ENCODE measurements at places on chromosomes 16 and 17.
A peak's percentile ranks its signal among the peaks of the same experiment; 100 is the strongest.

DNA sequence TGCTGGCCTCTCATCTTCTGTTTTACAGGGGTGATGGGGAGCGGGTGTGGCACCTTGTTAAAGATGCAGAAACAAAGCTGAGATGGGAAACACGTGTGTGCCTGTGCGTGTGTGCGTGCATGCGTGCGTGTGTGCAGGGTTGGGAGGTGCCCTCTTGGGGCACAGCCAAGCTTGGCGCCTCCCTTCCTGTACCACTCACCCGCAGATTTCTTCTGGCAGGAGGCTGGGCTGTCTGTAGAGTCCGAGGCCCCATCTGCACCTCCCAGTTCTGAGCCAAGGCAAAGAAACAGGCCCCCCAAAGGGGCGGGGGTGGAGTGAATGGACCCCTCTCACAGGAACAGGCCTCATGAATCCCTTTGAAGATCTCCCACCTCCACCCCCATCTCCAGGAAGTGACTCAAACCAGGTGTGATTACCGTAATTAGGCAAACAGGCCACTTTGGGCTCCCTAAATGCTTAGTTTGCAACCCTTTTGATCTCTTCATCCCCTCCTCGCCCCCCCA lies 20.9 kb downstream of the TNS4 start:
- peak; percentile 78 for DNase-seq

DNA sequence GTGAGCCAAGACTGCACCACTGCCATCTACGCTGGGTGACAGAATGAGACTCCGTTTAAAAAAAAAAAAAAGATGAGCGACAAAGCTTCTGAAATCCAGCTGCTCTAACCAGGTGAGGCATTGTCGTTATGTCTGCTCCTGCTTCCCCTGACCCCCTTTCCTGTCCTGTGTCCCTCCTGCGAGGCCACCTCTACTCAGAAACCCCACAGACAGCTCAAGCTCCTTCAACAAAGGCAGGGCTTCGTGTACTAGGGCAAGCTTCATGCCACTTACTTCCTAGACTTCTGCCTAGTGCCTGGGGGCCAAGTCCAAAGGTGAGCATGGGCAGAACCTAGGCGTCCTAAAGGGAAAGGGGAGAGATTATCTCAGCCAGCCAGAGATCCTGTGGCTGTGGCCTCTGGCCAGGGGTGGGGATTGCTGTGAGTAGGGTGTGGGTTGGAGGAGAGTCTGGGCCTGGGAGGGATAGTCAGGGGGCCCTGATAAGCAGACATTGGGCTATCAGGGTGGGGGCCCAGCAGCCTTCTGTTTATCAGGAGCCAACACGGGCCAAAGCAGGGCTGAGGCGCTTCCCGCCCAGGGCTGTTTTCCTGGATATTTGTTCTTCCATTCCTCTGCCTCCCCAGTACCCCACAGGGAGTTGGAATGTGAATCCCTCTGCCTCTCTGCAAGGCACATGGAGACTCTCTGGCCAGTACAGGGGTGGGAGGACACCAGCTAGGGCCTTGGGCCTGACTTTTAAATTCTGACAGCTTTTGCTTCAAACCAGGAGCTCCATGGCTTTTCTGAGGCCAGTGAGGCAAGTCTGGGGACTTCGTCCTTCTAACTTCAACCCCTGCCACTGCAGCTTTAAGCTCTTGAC lies 10.4 kb downstream of the ERAL1 start:
- no peak for DNase-seq

DNA sequence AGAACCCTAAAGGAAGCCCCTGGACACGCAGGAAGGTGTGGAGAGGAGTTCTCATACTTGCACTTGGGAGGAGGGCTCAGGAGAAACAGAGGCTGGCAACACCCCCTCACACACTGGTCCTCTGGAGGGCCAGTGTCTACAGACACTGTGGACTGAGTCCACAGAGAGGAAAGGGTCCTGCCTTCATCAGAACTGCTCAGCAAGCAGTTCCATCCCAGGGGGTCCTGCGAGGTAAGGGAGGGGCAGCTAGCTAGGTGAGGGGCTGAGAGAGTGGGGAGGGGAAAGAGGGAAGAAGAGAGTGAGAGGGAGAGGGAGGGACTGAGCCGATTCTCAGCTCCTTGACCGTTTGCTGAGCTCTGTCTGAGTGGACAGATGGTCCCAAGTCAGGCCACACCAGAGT lies 17.7 kb upstream of the MEOX1 start:
- DNase-seq: no peak

- DNase-seq: no peak
These were observed 39.4 kb downstream of the TUBD1 start for GRCh38 chr17:59853168-59853918.

- DNase-seq: no peak
These were observed 6.9 kb downstream of the KDM6B start for GRCh38 chr17:7840875-7841274.

- no peak for DNase-seq
These were observed 2.5 kb downstream of the VAT1L start for GRCh38 chr16:77790912-77791311.

- no peak for DNase-seq
These were observed 7.3 kb upstream of the WDR45B start for GRCh38 chr17:82655523-82655922.

- DNase-seq: no peak
These were observed 19.9 kb downstream of the CEP295NL start for GRCh38 chr17:78883089-78883532.

DNA sequence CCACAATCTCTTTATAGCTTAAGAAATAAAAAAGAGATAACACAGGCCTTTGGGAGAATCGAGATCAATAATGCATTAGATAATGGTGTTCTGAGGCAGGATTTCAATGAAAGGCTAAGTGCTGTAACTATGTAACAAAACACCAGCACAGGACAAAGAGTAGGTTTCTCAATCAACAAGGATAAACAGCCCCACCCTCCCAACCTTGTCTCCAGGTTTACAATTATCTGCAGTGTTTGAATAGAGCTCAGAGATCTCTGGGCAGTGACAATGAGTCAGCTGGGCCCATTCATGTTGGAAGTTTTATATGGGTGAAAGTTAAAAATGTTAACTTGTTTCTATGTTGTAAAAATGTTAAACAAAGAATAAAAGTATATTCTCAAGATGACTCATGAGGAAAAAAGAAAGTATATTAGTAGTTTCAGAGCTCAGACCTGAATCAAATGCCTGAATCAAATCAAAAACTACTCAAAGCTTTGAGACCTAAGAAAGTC lies 17.0 kb upstream of the KRT20 start:
- DNase-seq: no peak

GRCh38 chr16:89910717-89911354 lies 7.8 kb upstream of the MC1R start:
- DNase-seq: no peak

DNA sequence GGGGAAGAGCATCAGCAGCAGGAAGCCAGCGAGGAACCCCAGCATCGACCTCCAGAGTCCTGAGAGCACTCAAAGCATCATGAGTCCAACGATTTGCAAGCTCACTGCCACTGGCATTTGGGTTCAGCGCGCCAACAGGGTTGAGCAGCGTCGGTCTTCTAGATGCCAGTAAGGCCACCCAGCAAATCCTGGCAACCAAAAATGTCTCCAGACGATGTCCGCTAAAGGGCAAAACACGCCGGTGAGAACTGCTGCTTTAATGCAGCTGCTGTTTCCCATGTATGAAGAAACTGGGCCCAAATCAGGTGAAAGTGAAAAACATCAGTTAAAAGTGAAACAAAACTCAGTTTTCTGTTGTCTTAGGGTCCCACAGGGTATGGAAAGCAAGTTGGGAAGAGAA lies 70.2 kb downstream of the ANKRD11 start:
- DNase-seq: no peak

DNA sequence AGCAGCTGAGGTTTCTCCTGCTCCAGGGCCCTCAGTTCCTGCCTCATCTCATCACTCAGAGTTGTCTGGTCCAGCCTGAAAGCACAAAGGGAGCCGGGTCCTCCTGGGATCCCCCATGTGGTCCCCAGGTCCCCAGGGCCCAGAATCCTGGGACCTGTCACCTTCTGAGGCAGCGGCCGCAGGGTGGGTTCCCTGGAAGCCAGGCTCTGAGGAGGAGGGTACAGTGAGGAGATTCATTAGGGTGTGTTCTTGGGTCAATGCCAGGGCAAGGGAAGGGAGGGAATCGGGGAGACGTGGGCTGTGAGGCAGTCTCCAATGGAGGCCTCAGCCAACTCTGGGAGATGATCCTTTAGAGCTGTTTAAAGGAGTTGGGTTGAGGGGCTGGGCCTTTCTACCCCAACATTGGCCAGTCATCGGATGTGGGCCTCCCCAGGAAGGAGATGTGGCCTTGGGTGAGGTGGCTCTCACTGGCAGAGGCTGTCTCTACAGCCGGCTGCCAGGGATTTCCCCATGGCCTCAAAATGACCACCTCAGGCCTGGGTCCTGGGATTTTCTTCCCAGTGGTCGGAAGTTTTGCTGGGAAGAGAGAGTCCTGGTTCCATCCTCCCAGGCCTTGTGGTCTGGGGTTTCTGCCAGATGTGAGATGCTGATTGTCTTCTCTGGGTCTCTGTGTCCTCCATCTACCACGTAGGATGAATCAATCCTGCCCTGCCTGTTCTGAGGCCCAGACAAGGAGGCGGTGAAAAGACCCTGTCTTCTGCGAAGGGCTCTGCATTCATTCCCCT lies 47.3 kb downstream of the NLRP1 start:
- no peak for DNase-seq

GRCh38 chr16:70788668-70789594 lies 12.0 kb downstream of the VAC14 start:
- DNase-seq: no peak

- no peak for DNase-seq
These were observed 42.5 kb downstream of the ARHGAP17 start for GRCh38 chr16:24972608-24973220.

GRCh38 chr17:82400206-82400605 lies 17.9 kb upstream of the HEXD start:
- no peak for DNase-seq

DNA sequence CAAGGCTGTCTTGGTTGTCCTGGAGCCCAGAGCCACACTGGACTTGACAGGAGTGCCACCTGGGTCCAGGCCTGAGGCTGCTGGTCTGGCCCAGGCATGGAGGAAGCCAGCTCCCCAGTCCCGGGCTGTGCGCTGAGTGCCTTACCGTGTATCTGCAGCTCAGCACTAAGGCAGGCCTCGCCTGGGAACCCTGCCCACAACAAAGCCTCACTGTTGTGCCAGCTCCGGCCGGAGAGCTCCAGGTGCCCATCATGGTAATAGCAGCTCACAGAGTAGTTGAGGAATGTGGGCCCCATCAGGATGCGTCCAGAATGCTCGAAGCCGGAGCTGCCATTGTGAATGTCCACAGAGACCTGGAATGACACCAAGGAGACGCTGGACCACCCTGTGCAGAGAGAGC lies 72.2 kb downstream of the RMI2 start:
- DNase-seq: no peak

DNA sequence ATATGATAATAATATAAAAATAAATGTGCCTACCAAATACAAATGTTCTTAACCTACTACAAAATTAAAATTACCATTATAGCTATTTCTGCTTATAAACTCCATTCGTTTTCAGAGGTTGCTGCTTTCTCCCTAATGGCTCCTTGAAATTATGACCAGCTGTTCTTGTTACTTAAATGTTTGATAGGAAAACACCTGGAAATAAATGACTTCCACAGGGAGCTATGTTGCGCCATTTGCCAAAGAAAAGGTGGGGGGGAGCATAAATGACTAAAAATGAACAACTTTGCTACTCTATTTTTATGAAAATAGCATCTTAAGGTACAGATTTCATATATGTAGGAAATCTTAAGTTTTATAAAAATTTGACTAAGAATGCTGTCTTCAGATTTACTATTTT lies 157.5 kb upstream of the MON1B start:
- no peak for DNase-seq

- DNase-seq: no peak
These were observed 4.3 kb downstream of the TMEM11 start for GRCh38 chr17:21209511-21210175.

DNA sequence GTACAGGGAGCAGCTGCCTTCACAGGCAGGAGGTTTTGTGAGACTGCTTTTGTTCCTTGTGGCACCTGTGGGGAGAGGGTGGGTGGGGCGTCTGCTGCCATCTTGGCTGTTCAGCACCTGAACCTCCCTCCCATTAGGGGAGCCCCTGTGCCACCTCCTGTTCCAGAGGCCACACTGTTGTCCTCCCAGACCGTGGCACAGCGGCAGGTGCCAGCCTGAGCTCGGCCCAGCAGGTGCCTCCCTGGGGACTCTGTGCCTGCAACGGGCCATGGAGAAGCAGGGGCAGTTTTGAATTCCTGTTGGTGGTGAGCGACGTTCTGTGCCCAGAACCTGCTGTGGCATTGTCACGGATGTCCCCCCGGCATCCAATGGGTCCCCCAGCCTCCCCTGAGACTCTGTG lies 9.9 kb downstream of the LGALS3BP start:
- no peak for DNase-seq

DNA sequence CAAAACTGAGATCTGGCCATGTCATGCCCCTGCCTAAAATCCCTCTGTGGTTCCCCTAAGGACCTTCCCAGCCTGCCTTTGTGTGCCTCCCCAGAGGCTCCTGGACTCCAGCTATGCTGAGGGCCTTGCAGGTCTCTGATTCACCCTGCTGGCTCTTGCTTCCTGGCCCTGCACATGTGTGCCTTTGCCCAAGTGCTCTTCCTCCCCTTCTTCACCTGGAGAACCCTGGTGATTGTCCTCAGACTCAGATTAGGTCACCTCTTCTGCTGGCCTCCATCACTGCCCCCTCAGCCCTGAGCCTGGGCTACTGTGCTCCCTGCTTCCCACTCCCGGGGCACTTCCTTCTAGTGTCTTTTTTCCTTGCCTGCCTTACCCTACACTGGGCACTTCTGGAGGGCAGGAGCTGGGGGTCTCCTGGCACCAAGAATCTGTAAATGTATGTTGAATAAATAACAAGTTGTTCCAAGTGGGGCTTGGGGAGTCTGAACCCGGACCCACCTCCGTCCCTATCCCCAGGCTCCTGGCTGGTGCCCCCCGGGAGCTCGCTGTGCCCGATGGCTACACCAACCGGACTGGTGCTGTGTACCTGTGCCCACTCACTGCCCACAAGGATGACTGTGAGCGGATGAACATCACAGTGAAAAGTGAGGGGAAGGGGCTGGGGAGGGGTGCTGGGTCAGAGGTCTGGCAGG lies 7.8 kb downstream of the ITGA3 start:
- no peak for DNase-seq

DNA sequence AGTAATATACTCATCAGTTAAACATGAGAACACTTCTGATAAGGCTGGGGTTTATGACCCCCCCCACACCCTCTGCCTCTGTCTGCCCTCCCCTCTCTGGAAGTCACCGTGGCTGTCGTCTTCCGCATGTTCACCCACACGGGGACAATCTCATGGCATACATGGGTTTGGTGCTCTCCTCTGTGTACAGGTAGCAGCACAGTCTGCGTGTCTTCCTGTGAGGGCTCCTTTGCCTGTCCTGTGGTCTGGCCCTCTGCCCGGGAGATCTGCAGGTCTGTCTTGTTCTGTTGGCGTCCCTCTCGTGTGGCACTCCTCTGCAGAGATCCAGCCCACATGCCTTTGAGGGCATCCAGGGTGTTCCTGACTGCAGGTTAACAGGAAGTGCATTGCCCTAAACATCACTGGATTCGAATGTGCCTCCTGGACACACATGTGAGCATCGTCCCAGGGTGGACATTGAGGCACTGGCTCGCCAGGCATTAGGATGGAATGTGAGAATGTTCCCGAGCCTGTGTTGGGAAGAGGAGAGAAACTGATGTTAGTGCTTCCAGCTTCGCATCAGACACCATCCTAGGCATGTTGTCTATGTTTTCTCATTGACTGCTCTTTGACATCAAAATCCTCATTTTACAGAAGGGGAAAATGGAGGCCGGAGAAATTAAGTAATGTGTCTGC lies 54.5 kb downstream of the NKD1 start:
- no peak for DNase-seq

- no peak for DNase-seq
These were observed 902 bp downstream of the KAT2A start for GRCh38 chr17:42120161-42120769.

GRCh38 chr17:67055811-67056745 lies 11.7 kb downstream of the CACNG1 start:
- no peak for DNase-seq
